Foreskin keratinocyte (primary cell): ENCODE measurements at places on chromosomes 4 and X. TPM values are rescaled to one million over a fixed set of nuclear protein-coding genes. Genes with fewer than 3 reads are reported as not detected.

DNA sequence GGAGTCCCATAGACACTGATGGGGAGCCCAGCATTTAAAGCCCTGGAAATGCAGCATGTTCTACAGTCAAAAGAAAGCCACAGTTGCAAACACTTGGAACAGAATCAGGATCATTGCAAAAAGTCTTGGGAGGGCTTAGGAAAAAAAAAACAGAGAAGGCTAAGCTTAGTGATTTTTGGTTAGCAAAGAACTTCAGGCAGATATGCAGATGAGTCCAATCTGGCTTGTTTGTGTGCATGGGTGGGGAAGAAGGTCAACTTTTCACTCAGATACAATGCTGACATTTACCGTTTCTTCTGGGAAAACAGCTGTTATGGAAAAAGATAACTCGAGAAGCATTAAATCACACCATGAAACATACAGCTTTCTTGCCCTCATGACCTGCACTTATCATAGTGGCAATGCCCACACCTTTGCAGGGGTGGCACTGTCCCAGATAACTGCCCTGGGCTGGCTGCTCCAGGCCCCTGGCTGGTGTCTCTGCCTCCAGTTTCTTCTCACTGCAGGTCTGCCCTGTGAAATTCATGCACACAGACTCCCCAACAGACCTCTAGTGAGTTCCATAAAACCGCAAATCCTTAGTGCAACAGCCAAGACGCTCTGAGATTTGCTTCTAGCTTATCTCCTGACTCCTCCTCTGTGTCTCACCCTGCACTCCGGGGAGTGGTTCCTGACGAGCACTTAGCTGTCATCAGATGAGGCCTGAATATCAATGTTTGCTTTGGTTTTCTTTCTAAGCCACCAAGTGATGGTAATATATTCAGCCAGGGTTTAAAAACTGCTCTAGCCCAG is 99.2 kb downstream of the DRD5 start:
- DNase-seq, result no peak

GRCh38 chr4:8772499-8773123 is 99.0 kb downstream of the HMX1 start:
- DNase-seq, result no peak

Gene S100G
- not detected in 2 replicates for polyA plus RNA-seq

Gene CLDN22
- polyA plus RNA-seq, result not detected in 2 replicates

- no peak for DNase-seq
These were observed 95.1 kb upstream of the STIM2 start for GRCh38 chr4:26765515-26765914.

Gene F8A3
- 0.02 and 0.06 TPM in 2 replicates for polyA plus RNA-seq

- no peak for DNase-seq
These were observed 20.9 kb downstream of the SAGE1 start for GRCh38 chrX:135914404-135914803.

DNA sequence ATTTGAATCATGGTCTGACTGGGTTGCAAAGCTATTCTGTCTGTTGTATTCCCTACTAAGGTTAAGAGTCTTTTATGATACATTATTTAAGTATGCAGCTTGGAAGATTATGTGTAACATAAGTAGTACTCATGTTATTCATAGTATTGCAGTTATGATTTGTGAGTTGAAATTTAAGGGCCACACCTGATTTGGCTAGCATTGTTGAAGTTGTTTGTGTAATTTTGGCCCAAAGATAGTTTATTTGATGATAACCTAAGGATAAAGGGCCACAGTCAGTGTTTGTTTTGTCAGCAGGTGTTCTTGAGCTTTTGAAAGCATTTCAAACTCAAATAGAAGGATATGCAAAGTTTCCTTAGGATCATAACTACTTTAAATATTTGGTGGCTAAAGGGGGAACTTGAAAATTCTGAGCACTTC is 38.9 kb downstream of the NUDT9 start:
- peak; percentile 35 for DNase-seq

Gene TRIML1
- not detected in 2 replicates for polyA plus RNA-seq

Gene FAT1
- 76.3 and 112 TPM in 2 replicates for polyA plus RNA-seq

DNA sequence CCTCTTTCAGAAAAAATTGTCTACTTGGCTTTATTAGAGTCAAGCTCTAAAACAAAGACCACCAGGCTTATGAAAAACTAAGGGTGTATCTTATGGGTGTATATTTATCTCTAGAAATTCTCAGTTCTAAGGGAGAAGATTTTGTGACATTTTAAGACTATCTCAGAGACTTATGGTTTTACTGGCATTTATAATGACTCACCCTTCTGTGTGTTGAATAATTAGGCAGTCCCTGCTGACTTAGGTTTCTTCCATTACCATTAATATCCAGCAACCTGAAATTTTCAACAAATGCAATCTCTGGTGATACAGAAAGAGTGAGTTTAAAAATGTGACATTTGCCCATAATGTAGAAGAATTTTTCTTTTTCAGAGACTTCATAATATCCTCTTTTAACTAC is 1015.0 kb upstream of the AGA start:
- no peak for DNase-seq

Gene GABRG1
- not detected in 2 replicates for polyA plus RNA-seq

Gene DCAF4L1
- 0.02 and 0.03 TPM in 2 replicates for polyA plus RNA-seq

Gene JAKMIP1
- polyA plus RNA-seq, result not detected in 2 replicates

DNA sequence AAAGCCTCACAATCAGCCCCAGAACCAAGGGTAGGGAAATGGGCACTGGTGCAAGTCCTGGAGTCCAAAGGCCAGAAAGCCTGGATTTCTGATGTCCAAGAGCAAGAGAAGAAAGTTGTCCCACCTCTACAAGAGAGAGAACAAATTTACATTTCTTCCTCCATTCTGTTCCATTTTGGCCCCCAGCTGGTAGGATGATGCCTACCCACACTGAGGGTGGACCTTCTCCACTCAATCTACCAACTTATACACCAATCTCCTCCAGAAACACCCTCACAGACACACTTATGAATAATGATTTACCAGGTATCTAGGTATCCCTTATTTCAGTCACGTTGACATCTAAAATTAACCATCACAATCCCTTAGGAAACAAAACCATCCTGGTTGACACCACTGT is 367.8 kb upstream of the GRIA3 start:
- no peak for DNase-seq

Gene CXCL11
- 0.28 and 0.32 TPM in 2 replicates for polyA plus RNA-seq

- DNase-seq, result no peak
These were observed 50.9 kb downstream of the FAM193A start for GRCh38 chr4:2587213-2587823.
